Ureter (tissue), 1 donor: ENCODE measurements at places on chromosomes 5 and 9. TPM values are rescaled to one million over a fixed set of nuclear protein-coding genes. Genes with fewer than 3 reads are reported as not detected.

The PCDHGA11 gene
- 5.1 TPM for total RNA-seq

The SH2D3C gene
- total RNA-seq: 15.7 TPM

The DMRT3 gene
- total RNA-seq: not detected

The TGFBI gene
- total RNA-seq: 147 TPM

The SPINK1 gene
- total RNA-seq: 4,017 TPM

The CSF2 gene
- total RNA-seq: not detected

The IL4 gene
- total RNA-seq: not detected

The ABCA1 gene
- total RNA-seq: 33.4 TPM

The IL12B gene
- not detected for total RNA-seq

The CNTFR gene
- 9.4 TPM for total RNA-seq

The CEMIP2 gene
- 162 TPM for total RNA-seq

The SET gene
- 390 TPM for total RNA-seq

The PCDHGA12 gene
- 5.0 TPM for total RNA-seq

The SPATA31D4 gene
- total RNA-seq: not detected

The RANBP3L gene
- 8.1 TPM for total RNA-seq

The SCGB3A2 gene
- total RNA-seq: not detected

The MEGF10 gene
- 1.1 TPM for total RNA-seq
